DMS79 (cell line): ENCODE measurements at places on chromosomes 1 and 21.
A peak's percentile ranks its signal among the peaks of the same experiment; 100 is the strongest.

DNA sequence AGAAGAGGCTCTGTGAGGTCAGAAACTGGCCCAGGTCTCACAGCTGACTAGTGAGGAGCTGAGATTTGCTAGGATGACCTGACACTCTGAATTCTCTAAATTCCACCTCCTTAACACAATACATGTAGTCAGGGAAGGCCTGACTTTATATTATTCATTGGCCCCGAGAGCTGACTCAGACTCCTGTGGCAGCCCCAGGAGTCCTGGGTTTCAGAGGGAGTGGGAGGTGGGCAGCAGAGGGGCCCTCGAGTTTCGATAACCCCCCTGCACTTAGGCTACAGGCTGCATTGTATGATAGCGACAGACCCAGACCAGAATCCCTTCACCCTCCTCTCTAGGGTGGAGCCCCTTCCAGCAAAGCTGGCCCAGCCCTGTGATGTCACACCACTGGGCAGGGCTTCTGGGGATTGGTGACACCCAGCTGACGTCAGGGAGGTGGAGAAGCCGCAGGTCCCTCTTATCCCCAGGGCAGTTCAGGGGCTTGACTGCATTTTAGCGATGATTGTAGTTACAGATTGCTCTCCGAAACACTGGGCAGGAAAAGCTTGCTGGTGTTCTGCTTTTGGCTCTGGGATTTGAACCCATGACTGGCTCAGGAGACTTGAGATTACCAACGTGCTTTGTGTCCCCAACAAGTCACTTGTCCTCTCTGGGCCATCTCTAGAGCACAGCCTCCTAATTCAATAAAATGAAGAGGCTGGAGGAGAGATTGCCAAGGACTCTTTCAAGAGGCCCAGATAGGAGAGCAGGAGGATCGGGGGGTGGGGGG lies 17.0 kb upstream of the GPR37L1 start:
- DNase-seq: no peak

GRCh38 chr1:97920276-97920831 lies 480 bp downstream of the DPYD start:
- DNase-seq: no peak

DNA sequence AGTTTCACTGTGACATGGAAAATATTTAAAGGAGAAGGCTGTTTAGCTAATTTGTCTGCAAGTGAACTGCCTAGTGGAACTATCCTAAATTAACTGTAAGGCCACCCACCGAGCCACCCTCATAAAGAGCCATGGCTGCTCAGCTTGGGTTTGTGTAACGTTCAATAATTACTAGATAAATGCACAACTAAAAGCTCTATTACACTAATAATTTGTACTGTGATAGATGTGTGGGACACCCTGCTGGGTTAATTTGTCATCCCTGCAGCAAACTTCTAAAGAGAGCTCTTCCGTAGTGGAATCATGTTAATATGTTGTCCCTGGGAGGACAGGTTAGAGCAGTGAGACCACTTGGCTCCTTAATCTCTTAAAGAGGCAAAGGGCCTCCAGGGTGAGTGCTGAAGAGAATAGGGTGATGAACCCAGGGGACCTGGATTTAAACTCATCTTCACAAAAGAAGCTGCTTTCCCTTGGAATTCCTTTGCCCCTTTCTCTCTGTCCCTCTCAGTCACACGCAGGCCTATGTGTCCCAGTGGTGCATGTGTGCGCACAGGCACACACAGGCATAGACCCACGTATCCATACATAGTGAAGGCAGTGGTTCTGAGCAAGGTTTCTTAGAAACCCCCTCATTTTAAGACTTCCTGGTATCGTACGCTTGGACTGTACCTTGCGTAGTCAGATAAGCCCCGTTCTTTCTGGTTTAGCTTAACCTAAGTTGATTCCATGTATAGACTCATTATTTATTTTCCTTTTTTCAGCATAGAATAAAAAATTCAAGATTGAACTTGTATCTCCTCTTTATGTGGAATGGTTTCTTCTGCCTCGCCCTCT lies 310.3 kb downstream of the NFIA start:
- DNase-seq: peak; percentile 17

DNA sequence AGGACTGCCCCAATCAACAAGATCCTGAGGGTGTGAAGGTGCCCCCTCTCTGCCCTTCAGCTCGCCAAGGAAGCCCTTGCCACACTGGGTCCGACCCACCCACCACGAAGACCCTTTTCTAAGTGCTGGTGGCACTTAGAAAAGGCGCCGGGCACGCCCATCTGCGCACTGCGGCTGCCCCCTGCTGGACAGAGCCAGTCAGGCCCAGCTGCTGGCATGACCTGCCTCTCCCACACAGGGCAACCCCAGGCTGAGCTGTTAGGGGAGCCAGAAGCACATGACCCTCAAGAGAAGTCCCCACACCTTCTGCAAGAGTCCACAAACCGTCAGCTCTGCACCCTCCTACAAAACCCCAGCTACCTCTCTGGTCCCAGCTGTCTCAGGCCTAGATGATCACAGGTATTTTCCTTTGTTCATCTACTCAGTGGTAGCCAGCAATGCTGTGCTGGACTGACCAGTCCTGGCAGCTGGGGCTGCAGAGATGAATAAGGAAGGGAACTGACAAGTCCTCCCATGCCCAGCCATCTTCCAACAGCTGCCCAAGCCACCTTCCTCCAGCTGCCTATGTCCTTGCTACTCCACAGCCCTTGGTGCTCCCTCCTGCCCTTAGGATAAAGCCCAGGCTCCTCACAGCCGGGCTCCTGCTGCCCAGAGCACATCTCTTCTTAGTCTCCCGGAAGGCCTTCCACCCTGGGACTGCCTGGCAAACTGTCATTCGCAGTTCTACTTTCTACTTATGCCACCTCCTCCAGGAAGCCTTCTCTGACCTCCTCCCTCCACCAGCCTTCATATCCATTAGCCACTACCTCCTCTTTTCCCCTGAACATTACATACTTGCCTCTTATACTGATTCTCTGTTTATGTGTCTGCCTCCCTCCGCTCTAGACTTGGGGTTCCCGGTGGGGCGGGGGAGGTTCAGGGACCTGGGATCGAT lies 39.8 kb upstream of the ZC3H12A start:
- DNase-seq: peak; percentile 42

DNA sequence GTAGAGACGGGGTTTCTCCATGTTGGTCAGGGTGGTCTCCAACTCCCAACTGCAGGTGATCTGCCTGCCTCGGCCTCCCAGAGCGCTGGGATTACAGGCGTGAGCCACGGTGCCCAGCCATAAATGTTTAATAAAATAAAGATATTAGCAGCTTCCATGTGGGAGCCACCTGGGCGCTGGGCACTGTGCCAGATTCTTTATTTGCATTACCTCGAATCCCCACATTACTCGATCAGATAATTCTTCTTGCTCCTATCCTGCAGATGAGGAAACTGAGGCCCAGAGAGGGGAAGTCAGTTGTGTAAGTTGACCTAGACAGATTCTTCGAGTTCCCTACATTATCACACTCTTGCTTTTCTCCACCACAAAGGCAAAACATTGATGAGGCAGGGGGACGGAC lies 24.9 kb upstream of the TENT5B start:
- no peak for DNase-seq

GRCh38 chr1:156262461-156263287 lies 14.8 kb upstream of the PAQR6 start:
- no peak for DNase-seq

DNA sequence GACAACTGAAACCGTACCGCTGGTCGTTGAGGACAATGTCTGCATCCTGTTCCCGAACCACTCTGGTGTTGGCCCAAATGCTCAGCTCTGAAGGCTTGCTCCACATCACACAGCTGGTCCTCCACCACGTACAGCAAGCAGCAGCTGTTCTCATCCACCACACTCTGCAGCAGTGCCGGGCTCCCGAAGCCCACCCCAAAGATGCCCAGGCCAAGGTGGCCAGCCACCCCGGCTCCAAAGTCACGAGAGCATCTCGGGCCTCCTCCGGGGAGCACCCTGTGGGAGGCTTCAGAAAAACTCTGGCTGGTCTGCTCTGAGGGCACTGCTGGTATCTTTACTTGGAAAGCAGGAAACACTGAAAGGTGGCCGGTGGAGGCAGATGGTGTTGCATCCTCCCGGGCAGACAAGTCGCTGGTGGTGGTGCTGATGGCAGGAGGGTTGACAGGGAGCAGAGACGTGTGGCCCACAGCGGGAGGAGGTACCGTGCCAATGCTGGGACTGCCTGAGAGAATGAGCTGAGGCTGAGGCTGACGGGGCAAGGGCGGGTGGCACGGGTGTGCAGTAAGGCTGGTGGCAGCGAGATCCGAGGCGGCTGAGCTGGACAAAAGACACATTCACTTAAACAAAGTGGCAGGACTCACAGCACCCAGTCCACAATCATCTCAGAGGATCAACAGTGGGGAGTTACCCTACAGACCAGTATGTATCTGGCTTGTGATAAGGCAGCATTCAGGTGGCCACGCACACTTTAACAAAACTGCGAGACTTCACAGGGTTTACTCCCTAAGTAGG lies 6.5 kb upstream of the CCDC27 start:
- DNase-seq: no peak

- no peak for DNase-seq
These were observed 997 bp downstream of the CASZ1 start for GRCh38 chr1:10795276-10796021.

DNA sequence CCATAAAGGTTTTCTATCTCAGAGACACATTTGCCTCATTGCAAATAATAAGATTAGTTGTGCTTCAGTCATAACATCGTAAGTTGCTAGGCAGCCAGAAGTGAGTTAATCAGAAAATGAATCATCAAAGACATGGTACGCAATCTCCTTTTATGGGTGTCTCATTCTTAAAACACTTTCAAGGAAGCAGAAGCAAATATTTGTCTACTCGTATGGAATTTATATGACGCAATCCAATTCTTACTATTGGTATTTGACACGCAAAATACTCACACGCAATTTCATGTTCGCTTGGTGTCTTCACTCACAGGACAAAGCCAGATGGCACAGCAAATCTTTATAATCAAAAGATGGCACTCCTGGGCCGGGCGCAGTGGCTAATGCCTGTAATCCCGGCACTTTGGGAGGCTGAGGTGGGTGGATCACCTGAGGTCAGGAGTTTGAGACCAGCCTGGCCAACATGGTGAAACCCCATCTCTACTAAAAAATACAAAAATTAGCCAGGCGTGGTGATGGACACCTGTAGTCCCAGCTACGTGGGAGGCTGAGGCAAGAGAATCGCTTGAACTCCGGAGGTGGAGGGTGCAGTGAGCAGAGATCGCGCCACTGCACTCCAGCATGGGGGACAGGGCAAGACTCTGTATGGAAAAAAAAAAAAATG lies 56.4 kb downstream of the HLCS start:
- DNase-seq: no peak

DNA sequence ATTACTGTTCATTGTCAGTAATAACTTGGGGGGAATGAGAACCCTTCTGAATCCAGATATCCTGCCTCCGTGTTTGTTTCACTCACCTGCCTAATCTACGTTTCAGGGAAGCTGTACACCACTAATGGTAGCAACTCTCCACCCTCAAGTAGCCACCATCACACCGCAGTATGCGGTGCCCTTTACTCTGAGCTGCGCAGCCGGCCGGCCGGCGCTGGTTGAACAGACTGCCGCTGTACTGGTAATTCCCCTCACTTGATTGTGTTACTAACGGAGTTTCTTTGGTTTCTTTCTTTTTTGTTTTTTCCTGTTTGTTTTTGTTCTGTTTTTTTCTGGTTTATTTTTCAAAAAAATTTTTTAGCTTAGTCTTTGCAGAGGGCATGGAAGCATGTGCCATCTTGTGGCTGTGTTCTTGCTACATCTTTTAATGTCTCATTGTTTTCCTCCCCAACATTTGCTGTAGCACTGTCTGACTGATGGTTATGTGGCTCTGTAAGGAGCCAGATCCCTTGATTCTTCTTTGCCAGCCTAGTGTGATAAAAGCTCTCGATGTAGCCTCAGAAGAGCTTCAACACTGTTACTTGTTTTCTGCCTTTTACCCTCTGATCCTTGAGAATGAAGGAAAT lies 15.9 kb upstream of the OLFML3 start:
- DNase-seq: no peak

- DNase-seq: no peak
These were observed 606.3 kb downstream of the NUF2 start for GRCh38 chr1:163928069-163928468.

- no peak for DNase-seq
These were observed 41.8 kb upstream of the CSF3R start for GRCh38 chr1:36524359-36525062.

DNA sequence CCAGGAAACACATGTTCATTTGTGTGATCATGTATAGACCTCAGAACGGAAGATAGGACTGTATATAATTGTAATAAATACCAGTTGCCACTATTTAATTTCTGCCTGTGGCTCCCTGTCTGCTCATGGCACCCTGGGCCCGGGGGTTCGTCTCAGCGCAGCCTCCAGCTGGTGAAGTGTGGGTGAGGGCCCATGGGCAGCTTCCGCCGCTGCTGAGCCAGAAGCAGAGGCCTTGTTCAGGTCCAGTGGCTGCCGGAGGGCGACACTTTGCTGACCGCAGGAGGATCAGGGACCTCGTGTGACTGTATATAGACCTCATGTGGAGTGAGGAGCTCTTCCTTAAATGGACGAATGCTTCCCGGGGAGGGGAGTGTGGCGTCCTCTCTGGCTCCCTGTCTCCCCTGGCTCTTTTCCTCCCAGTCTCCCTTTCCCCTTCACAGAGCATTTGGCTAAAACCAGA lies 155.9 kb downstream of the PEX14 start:
- DNase-seq: no peak

DNA sequence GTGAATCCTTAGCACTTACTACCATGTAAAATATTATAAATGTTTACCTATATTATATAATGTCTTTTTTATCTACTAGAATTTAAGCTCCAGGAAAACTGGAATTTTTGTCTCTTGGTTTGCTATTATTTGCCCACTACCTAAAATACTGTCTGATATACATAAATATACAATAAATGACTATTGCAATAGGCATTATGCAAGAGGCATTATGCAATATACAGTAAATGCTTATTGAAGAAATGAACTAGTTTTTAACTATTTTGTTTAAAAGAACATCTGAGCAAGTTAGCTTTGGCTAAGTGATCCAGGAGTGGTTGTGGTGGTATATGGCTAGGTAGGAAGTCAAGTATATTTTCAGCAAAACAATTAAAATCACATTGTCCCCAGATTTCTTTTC lies 640.2 kb upstream of the PKN2 start:
- no peak for DNase-seq

- DNase-seq: no peak
These were observed 21.1 kb downstream of the SHISAL2A start for GRCh38 chr1:52654063-52654462.

GRCh38 chr1:205783904-205784303 lies 8.6 kb upstream of the RAB29 start:
- DNase-seq: no peak

GRCh38 chr1:34851431-34852105 lies 8.0 kb downstream of the SMIM12 start:
- no peak for DNase-seq

DNA sequence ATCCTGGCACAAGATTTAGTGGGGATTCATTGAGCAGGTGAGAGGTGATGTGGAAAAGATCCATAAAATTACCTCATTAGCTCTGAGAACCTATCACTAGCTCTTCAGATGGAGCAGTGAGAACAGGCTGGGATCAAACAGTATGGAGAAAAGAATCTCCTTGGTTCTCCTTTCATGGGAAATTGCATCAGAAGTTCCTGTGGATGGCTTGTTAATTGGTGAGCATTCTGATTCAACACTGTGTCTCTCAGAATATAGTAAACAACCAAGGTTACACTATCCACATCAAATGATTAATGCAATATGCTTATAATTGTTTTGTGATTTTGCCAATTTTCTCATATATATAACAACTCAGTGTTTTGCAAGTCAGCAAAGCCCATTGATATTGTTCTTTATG lies 8.3 kb upstream of the CD55 start:
- DNase-seq: no peak
